ENCODE measurements at places on chromosomes 1 and 21. TPM values are rescaled to one million over a fixed set of nuclear protein-coding genes. Genes with fewer than 3 reads are reported as not detected.
A peak's percentile ranks its signal among the peaks of the same experiment; 100 is the strongest.

GRCh38 chr1:222275729-222276465, 272.0 kb downstream of the HHIPL2 start:
- no peak for DNase-seq

DNA sequence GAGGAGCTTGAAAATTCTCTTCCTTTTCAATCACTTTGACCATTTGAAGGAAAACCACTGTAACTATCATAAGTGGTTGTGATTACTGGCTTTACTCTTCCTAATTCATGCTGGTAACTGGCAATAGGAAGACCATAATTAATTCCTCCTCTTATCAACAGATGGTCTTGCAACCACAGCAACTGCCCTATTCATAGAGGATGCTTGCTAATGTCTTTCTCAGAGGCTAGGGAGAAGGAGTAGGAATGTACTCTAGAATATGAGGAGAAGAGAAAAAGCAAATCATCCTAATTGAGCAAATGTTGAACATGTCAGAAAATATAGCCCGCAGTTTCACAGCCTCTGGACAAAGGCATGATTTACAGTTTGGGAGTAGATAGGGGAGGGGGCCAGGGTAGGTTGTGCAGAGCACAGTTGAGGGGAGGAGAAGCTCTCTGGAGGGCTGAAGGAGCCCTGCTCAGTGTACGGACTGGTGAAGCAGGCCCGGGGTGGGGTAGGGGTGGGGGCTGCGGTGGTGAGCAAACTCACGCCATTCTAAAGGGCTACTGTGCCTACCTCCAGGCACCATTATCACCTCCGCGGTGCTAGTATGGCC, 192.9 kb downstream of the PCP4 start:
- no peak for DNase-seq

CYYR1 gene
- 61.5 TPM for polyA plus RNA-seq

GRCh38 chr1:40905061-40905460, 42.9 kb upstream of the CITED4 start:
- DNase-seq = no peak

IVL gene
- 0.33 TPM for polyA plus RNA-seq

- no peak for DNase-seq
Observed at GRCh38 chr1:32247983-32248889, 1.2 kb downstream of the FAM167B start.

NBL1 gene
- polyA plus RNA-seq = 24.0 TPM

DNA sequence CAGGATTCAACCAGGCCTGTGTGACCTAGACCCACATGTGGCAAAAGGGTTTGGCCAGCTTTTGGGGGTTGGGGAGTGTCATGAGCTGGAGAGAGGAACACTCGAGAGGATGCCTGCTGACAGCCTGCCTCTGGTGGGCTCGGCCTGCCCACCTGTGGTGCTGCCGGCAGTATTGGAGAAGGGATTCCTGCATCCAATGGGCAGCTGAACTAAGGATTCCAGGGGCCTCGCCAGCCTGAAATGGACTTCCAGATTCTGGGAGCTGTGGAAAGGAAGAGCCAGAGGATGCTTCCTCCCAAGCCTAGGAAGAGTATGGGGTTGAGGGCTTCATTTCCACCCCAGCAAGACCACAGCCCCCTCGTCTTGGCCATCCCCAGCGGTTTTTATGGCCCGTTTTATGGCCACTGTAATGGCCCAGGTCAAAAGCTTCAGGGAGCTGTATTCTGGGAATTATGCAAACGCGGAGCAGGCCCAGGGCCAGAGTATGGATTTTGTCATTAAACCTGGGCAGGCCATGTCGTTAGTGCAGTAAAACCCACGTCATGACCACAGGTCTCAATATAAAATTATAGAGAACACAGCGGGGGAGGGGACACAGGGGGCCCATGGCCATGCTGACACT, 63.6 kb downstream of the TMEM53 start:
- no peak for DNase-seq

GRCh38 chr1:92583821-92584760, 97.4 kb upstream of the GFI1 start:
- no peak for DNase-seq

DNA sequence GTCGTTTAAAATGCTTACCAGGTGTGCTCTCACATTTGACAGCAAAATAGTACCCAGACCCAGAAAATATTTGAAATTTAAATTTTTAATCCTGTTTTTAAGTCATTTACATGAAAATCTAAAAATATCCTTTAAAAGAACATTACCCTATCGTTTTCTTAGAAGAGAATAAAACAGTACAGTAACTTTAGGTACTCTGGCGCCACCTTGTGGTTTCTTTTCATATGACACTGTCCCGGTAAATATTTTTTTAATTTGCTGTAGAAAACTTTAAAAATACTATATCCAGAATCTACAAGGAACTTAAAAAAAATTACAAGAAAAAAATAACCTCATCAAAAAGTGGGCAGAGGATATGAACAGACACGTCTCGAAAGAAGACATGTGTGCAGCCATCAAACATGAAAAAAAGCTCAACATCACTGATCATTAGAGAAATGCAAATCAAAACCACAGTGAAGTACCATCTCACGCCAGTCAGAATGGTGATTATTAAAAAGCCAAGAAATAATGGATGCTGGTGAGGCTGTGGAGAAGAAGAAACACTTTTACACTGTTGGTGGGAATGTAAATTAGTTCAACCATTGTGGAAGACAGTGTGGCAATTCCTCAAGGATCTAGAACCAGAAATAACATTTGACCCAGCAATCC, 129.2 kb downstream of the RGS21 start:
- peak; percentile 17 for DNase-seq

DNA sequence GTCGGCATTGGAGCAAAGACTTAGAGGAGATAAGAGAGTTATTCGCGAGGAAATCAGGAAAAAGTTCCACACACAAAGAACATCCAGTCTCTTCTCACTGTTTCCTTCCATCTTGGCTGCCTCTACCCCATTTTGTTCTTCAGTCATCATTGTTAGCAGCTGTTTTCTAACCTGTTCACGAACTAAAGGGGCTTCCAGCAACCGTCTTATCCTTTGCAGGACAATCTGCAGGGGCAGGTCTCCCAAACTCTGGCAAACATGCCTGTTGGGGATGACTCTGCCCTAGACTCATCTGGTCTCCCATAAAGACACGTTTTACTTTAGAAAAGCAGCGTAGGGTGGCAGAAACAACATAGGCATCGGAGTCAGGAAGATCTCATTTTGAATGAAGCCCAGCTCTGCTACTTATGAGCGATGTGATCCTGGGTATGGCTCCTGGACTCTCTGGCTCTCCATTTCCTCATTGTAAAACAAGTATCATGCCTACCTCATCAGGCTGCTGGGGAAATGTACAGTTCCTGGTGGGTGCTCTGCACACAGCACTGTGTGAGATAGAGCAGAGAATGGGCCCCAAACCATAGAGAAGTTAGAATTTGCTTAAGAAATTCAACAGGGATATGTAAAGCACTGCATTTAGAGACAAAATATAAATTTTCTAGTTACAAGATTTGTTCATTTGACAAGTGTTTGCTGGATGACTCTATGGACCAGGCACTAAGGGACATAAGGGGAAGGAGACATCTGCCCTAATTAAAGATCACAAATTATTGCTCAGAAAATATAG, 59.7 kb downstream of the MEF2D start:
- no peak for DNase-seq

GRCh38 chr21:44463724-44464123, 8.4 kb downstream of the LRRC3 start:
- DNase-seq = no peak

Measured in left renal cortex interstitium (tissue), 4 donors.